ENCODE measurements at places on chromosomes 1 and 21. TPM values are rescaled to one million over a fixed set of nuclear protein-coding genes. Genes with fewer than 3 reads are reported as not detected.

DNA sequence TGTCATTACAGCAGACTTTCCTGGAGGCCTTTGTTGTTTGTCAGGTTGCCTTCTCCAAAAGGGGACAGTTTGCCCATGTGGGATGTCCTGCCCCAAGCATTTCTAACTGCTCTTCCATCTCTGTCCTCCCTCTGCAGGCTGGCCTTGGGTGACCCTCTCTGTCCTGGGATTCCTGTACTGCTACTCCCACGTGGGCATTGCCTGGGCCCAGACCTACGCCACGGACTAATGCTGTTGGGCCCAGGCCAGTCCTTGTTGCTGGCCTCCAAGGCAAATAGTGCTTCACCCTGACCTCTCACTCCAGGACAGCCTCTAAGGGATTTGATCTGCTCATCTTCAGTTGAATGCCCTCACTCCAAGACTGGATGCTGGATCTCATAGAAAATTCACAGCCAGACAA, 345.4 kb downstream of the HHAT start:
- no peaks in the 10 kb centered on the region for H3K27me3 ChIP-seq
- no peaks in the 10 kb centered on the region for H3K36me3 ChIP-seq
- no peak overlapping the region for H3K4me3 ChIP-seq
- no peaks in the 10 kb centered on the region for H3K4me1 ChIP-seq
- H3K27ac ChIP-seq = no peak overlapping the region

DNA sequence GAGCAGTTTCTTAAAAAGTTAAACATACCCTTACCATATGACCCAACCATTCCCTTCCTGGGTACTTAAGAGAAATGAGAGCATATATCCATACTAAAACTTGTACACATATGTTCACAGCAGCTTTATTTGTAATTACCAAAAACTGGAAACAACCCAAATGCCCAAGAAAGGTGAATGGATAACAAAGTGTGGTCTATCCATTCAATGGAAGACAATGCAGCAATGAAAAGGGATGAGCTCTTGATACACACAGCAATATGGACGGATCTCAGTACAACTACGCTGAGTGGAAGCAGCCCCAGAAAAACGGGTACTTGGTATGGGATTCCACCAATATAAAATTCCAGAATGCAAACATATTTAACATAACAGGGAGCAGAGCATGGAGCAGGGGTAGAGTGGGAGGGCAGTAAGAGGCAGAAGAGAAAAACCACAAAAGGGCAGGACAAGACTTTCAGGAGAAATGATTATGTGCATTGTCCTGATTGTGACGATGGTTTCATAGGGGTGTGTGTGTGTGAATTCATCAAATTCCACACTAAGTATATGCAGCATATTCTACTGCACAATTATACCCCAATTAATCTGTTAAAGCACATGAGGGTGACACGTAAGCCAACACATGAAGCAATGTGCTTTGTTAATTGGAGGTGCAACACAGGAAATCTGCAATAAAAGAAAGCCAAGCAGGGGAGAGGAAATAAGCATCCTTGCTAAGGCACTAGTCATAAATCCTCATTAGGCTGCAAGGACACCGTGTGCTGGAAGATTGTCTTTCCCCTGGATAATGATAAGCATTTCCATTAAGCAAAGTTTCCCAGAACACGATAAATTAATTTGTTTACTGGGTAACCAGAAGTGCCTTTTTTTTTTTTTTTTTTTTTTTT, 113.1 kb upstream of the KRTAP19-8 start:
- H3K27ac ChIP-seq = no peak overlapping the region
- no peaks in the 10 kb centered on the region for H3K27me3 ChIP-seq
- no peak overlapping the region for H3K4me3 ChIP-seq
- H3K4me1 ChIP-seq = no peaks in the 10 kb centered on the region

DNA sequence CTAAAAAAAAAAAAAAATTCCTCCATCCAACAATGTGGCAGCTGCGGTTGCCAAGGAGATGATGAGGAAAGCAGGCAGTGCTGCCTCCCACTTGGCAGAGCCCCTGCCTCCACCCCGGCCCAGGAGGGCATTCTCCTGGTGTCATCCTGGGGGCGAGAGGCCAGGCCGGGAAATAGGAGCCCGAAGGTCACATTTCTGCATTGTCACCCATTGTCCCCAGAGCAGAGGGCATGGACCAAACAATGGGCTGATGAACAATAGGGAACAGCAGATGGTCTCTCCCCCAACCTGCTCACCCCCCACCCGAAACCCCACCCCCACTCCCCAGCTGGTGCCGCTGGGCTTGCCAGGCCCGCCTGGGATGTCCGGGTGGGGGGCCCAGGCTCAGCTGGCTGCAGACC, 37.3 kb downstream of the CAMK2N1 start:
- no peak for DNase-seq
- H3K27ac ChIP-seq = no peak overlapping the region
- H3K36me3 ChIP-seq = no peaks in the 10 kb centered on the region
- H3K4me1 ChIP-seq = peaks cover 13% of the 10 kb centered on the region
- no peak overlapping the region for H3K4me3 ChIP-seq
- 0 out of 2 replicates have a peak, but pooled peaks cover 1% of the 10 kb centered on the region for H3K27me3 ChIP-seq

The RRAGC gene
- total RNA-seq = 7.6 TPM

The ZFP69B gene
- total RNA-seq = 7.7 TPM

All from HepG2 (cell line).